Stomach (tissue), 19 donors: ENCODE measurements at places on chromosomes 6 and 20.
A peak's percentile ranks its signal among the peaks of the same experiment; 100 is the strongest.

- no peak overlapping the region for H3K4me3 ChIP-seq
- no peaks in the 10 kb centered on the region for H3K27me3 ChIP-seq
- H3K4me1 ChIP-seq: no peaks in the 10 kb centered on the region
- H3K36me3 ChIP-seq: no peaks in the 10 kb centered on the region
Measured at GRCh38 chr20:62089393-62089792, 23.7 kb upstream of the TAF4 start.

- H3K36me3 ChIP-seq: no peaks in the 10 kb centered on the region
- peaks cover 77% of the 10 kb centered on the region for H3K4me1 ChIP-seq
- H3K27ac ChIP-seq: peak overlapping the region; percentile 92
- H3K27me3 ChIP-seq: no peaks in the 10 kb centered on the region
Measured at GRCh38 chr6:110878751-110879522, 4.4 kb downstream of the AMD1 start.

DNA sequence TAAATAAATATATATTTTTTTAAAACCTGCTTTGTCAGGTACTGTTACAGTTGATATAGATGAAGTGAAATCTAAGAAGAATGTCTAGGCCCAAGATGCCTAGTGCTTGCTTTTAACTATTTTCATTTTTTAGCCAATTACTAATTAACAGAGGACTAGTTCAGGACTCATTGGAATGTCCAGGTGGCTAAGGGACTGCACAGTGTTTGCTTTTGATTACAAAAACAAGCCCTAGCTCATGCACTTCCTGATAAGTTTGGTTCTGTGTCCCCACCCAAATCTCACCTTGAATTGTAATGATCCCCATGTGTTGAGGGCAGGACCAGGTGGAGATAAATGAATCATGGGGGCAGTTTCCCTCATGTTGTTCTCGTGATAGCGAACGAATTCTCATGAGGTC, 417.1 kb downstream of the PLCB1 start:
- H3K27me3 ChIP-seq: no peaks in the 10 kb centered on the region
- no peak for DNase-seq
- no peaks in the 10 kb centered on the region for H3K4me1 ChIP-seq
- H3K36me3 ChIP-seq: no peaks in the 10 kb centered on the region
- no peak overlapping the region for H3K4me3 ChIP-seq

DNA sequence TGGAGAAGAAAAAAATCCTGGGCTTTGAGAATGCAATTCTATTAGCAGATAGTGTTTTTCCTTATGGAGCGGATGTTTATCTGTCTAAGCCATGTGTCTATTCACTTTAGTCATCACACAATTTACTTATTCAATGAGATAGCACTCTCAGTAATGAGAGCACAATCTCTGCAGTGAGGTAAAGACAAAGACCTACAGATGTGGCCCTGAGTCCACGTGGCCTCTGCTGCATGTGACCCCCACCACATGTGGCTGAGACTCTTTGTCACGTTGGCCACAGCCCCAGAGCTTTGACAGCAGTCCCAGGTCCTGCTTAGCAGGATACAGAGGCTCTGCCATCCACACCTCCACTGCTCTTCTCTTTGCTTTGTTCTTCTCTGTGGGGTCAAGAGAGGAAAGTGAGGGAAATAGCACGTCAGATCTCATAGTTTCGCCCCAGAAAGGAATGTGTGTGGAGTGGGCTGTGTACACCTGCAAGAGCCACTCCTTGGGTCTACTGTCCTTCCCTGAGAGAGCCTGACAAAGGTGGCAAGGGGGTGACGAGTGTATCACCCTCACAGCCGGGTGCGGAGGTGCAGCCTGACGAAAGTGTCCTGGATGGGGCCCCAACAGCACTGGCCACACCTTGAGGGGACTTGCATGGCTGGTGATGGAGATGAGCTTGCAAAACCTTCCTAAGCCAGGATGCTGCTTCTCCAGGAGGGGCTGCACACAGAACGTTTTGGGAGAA, 40.7 kb downstream of the ZNF831 start:
- H3K27ac ChIP-seq: no peak overlapping the region
- H3K36me3 ChIP-seq: no peaks in the 10 kb centered on the region
- H3K27me3 ChIP-seq: no peaks in the 10 kb centered on the region
- DNase-seq: no peak

DNA sequence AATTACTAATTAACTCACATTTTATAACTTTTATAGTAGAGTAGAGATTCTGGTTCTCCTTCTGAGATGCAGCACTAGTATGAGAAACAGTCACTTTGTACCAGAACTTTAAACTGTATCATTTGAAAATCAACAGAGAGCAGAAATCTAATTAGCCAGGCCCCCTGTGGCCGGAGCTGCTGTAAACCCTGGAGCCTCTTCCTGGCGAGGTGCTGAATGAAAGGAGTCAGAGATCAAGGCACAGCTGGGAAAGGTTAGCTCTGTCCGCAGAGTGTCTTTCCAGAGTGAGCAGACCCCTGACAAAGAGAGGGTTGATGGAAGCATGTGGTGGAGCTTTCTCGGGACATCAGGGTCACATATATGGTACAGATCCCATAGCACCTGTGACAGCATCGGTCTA, 703.8 kb downstream of the RFPL4B start:
- no peak overlapping the region for H3K4me3 ChIP-seq
- no peaks in the 10 kb centered on the region for H3K36me3 ChIP-seq
- no peaks in the 10 kb centered on the region for H3K27me3 ChIP-seq

- H3K4me1 ChIP-seq: peaks cover 94% of the 10 kb centered on the region
- no peaks in the 10 kb centered on the region for H3K36me3 ChIP-seq
- no peak overlapping the region for H3K4me3 ChIP-seq
- no peak for DNase-seq
- no peaks in the 10 kb centered on the region for H3K27me3 ChIP-seq
Measured at GRCh38 chr20:36856691-36857635, 19.0 kb upstream of the TLDC2 start.

- no peaks in the 10 kb centered on the region for H3K36me3 ChIP-seq
- H3K4me1 ChIP-seq: peaks cover 3% of the 10 kb centered on the region
- H3K27me3 ChIP-seq: peaks cover 14% of the 10 kb centered on the region
- no peak for DNase-seq
- H3K4me3 ChIP-seq: no peak overlapping the region
Measured at GRCh38 chr6:168565112-168565511, 124.1 kb downstream of the SMOC2 start.

GRCh38 chr6:82909551-82909950, 156.1 kb downstream of the UBE3D start:
- H3K27ac ChIP-seq: no peak overlapping the region
- H3K27me3 ChIP-seq: no peaks in the 10 kb centered on the region
- H3K4me3 ChIP-seq: no peak overlapping the region
- H3K36me3 ChIP-seq: no peaks in the 10 kb centered on the region

DNA sequence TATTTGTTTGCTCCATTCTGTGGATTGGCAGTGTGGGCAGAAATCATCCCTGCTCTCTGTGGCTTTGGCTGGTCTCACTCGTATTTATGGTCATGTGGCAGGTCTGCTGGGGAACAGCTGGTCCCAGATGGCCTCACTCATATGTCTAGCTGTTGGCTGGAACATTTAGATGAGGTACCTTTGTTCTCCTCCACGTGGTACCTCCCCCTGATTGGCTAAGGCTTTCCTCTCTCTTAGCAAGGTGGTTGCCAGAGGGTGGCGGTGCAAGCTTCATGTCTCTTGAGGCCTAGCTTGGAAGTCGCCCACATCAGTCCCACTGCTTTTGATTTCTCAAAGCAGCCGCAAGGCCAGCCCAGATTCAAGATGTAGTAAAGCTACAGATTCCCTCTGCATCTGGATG, 348.5 kb upstream of the BTBD3 start:
- DNase-seq: no peak
- H3K4me1 ChIP-seq: no peaks in the 10 kb centered on the region
- no peaks in the 10 kb centered on the region for H3K27me3 ChIP-seq

- no peak overlapping the region for H3K4me3 ChIP-seq
- no peaks in the 10 kb centered on the region for H3K27me3 ChIP-seq
- no peaks in the 10 kb centered on the region for H3K36me3 ChIP-seq
- peak; percentile 55 for DNase-seq
- no peaks in the 10 kb centered on the region for H3K4me1 ChIP-seq
Measured at GRCh38 chr6:120826253-120826652, 508.0 kb downstream of the TBC1D32 start.

DNA sequence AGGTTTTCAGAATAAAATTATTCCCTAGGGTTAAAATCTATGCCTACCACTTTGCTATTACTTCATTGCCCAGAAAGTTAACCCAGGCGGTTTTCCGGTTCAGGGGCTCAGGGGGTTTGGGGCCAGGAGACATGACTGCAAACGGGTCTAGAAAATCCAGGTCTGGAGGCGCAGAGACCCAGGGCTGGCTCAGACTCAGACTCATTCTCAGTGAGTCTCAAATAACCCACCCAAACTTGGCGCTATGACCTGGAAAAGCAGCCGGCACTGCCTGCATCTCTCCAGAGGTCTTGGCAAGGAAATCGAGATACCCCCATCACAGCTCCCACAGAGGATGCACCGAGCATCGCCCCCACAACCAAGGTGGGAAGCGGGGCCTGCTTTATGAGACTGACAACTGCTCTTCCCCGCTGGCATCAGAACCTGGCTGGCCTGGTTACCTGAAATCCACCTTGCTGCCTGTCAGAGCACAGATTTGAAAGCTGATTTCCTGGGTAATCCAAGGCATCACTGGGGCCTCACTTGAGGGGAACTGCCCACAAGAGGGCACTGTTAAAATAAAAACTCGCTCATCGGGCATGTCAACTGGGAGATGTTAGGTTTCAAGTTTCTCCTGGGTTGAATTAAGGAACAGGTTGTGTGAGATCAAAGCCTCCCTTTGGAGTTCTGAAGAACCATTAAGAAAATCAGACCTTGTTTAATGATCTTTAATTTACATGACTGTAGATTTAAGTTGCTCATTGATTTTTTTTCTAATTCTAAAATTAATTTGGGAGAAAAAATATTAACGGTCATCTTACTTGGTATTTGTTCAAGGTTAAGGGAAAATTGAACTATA, 55.1 kb downstream of the KIF16B start:
- H3K27me3 ChIP-seq: no peaks in the 10 kb centered on the region
- peaks cover 16% of the 10 kb centered on the region for H3K36me3 ChIP-seq
- H3K4me3 ChIP-seq: no peak overlapping the region

DNA sequence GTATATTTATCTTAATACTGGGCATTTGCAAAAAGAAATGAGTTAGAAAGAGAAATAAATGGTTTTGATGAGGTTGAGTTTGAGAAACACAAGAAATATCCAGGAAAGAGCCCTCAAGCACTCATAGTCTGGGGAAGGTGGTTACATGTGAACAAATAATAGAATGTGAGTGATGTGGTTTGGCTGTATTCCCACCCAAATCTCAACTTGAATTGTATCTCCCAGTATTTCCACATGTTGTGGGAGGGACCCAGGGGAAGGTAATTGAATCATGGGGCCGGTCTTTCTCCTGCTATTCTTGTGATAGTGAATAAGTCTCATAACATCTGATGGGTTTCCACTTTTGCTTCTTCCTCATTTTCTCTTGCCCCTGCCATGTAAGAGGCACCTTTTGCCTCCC, 334.1 kb downstream of the COL12A1 start:
- H3K27me3 ChIP-seq: no peaks in the 10 kb centered on the region
- H3K27ac ChIP-seq: no peak overlapping the region

GRCh38 chr6:134835993-134836392, 113.9 kb downstream of the ALDH8A1 start:
- H3K36me3 ChIP-seq: no peaks in the 10 kb centered on the region
- H3K27me3 ChIP-seq: no peaks in the 10 kb centered on the region
- H3K4me3 ChIP-seq: no peak overlapping the region
- no peaks in the 10 kb centered on the region for H3K4me1 ChIP-seq
- no peak overlapping the region for H3K27ac ChIP-seq
- no peak for DNase-seq

DNA sequence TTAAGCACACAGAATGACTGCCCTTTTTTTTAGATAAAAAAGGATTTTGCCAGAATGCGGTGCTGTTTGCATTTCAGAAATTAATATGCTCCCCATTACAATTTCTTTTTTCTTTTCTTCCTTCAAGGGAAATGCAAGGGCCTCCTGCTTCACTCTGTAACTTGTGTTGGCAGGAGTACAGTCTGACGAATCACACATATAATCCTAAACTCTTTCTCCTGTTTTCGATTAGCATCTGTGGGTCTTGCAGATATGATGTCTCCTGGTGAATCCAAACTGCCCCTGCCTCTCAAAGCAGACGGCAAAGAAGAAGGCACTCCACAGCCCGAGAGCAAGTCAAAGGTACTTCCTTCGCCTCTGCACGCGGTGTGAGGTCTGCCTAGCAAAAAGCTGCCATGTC, 149.5 kb downstream of the TMEM242 start:
- no peaks in the 10 kb centered on the region for H3K27me3 ChIP-seq
- peaks cover 17% of the 10 kb centered on the region for H3K36me3 ChIP-seq
- no peak for DNase-seq
- no peak overlapping the region for H3K4me3 ChIP-seq

DNA sequence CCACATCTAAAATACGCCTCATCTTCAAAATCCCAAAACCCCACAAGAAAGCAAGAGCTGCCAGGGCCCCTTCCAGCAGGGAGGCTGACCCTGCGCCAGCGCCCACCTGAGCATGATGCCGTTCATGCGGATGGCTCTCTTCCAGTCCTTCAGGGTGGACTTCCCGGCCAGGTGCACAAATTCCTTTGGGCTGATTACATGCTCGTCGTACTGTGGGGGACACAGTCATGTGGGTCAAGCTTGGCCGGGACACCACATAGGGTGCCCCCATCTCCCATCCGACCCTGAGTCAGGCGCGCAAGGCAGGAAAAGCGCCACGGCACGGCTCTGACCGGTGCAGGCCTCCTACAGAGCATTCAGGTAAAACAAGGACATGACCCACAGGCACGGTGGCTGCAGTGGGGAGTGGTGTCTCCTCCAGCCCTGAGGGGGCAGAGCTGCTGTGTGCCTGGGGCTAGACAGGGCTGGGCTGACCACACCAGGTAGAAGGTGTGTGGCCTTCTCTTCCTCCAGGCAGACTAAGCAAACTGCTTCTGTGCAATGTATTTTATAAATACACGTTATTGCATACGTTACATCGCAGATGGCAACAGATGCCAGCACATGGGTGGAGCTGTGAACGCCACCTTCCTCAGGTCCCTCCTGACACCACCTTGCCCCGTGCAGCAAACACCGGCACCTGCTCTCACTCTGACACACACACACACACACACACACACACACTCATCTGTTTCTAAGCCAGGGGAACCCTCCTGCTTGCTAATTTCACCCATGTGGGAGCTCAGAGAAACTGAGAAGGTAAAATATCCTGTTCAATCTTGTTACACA, 23.8 kb upstream of the HELZ2 start:
- no peaks in the 10 kb centered on the region for H3K4me1 ChIP-seq
- no peak for DNase-seq
- H3K4me3 ChIP-seq: no peak overlapping the region
- peaks cover 100% of the 10 kb centered on the region for H3K36me3 ChIP-seq
- no peaks in the 10 kb centered on the region for H3K27me3 ChIP-seq

DNA sequence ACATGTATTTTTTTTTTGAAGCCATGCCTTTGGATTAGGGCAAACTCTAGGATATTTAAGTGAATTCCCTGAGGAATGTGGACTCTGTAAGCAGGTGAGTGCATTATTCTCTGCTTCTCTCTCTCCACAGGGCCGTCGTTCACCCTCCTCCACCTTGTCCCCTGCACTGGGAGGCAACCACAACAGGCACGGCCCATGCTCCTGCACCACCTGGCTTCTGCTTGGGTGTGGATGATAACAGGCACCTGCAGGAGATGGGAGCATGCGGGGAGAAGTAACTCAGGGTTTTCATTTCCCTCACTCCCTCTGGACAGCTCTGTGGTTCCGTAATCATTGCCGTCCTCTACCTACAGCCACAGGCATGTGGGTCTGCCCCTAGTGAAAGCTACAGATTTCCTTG, 43.4 kb downstream of the HLA-C start:
- H3K27ac ChIP-seq: no peak overlapping the region
- H3K27me3 ChIP-seq: no peaks in the 10 kb centered on the region
- no peak overlapping the region for H3K4me3 ChIP-seq
- H3K36me3 ChIP-seq: no peaks in the 10 kb centered on the region
- H3K4me1 ChIP-seq: no peaks in the 10 kb centered on the region
